ENCODE measurements at places on chromosomes 16 and 17. TPM values are rescaled to one million over a fixed set of nuclear protein-coding genes. Genes with fewer than 3 reads are reported as not detected.
A peak's percentile ranks its signal among the peaks of the same experiment; 100 is the strongest.

DHRS7C gene
- not detected for total RNA-seq

PRSS22 gene
- not detected for total RNA-seq

PHLPP2 gene
- total RNA-seq = 3.1 TPM

HNF1B gene
- total RNA-seq = not detected

ACSM2B gene
- 0.89 TPM for total RNA-seq

BICDL2 gene
- 0.09 TPM for total RNA-seq

EXOSC6 gene
- 29.0 TPM for total RNA-seq

PRR11 gene
- 41.5 TPM for total RNA-seq

TNFSF13 gene
- 0.51 TPM for total RNA-seq

CD300LB gene
- not detected for total RNA-seq

NPIPB4 gene
- 78.6 TPM for total RNA-seq

TAOK1 gene
- 33.1 TPM for total RNA-seq

ACLY gene
- 280 TPM for total RNA-seq

EXOC3L1 gene
- total RNA-seq = not detected

MYH3 gene
- total RNA-seq = 0.35 TPM

- no peak for DNase-seq
Observed at GRCh38 chr17:31321481-31321880, at the start of gene EVI2A. TSS of gene EVI2A (minus strand) at chr17:31321622. CDS start at chr17:31319013, 2,609 bp downstream.

GRCh38 chr17:8947201-8947600, 18.3 kb downstream of the PIK3R5 start:
- DNase-seq = no peak

GRCh38 chr17:51419476-51419875, 159.1 kb downstream of the UTP18 start:
- no peak for DNase-seq

- no peak for DNase-seq
Observed at GRCh38 chr16:11354733-11355574, 9.7 kb downstream of the RMI2 start.

GRCh38 chr16:11716336-11716735, 26.3 kb downstream of the TXNDC11 start:
- DNase-seq = no peak

GRCh38 chr16:19380328-19380727, 37.4 kb upstream of the TMC5 start:
- no peak for DNase-seq

GRCh38 chr17:27078296-27078695, 215.6 kb upstream of the WSB1 start:
- no peak for DNase-seq

- no peak for DNase-seq
Observed at GRCh38 chr17:67431249-67432015, 54.4 kb downstream of the PITPNC1 start.

DNA sequence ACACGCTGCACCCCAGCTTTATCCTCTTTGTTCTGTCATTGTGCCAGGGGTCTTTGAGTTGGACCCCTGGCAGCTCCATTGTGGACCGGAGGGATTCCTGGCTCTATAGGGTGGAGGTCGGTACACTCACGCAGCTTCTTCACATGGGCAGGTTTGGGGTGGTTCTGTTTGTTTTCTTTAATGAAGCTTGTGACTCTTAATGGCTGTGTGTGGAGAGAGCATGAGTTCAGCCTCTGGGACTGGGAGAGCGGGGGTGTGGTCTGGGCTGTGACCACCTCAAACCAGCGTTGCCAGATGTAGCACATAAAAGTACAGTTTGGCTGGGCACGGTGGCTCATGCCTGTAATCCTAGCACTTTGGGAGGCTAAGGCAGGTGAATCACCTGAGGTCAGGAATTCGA, 21.2 kb upstream of the NAGLU start:
- no peak for DNase-seq

DNA sequence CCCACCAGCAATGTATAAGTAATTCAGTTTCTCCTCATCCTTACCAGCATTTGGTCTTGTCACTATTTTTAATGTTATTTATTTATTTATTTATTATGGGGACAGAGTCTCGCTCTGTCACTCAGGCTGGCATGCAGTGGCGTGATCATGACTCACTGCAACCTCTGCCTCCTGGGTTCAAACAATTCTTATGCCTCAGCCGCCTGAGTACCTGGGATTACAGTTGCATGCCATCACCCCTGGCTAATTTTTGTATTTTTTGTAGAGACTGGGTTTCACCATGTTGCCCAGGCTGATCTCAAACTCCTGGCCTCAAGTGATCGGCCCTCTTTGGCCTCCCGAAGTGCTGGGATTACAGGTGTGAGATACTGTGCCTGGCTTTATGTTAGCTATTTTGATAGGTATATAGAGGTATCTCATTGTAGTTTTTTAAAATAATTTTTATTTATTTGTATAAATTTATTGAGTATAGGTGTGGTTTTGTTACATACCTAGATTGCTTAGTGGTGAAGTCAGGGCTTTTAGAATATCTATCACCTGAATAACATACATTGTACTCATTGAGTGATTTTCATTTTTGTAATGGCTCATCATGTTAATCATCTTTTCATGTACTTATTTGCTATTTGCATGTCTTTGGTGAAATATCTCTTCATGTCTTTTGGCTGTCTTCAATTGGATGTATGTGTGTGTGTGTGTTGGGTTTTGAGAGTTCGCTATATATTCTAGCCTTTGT, 53.3 kb downstream of the TANC2 start:
- no peak for DNase-seq

GRCh38 chr17:63136369-63137012, 170.5 kb downstream of the TANC2 start:
- no peak for DNase-seq

GRCh38 chr17:2901582-2901981, 105.3 kb downstream of the RAP1GAP2 start:
- no peak for DNase-seq

DNA sequence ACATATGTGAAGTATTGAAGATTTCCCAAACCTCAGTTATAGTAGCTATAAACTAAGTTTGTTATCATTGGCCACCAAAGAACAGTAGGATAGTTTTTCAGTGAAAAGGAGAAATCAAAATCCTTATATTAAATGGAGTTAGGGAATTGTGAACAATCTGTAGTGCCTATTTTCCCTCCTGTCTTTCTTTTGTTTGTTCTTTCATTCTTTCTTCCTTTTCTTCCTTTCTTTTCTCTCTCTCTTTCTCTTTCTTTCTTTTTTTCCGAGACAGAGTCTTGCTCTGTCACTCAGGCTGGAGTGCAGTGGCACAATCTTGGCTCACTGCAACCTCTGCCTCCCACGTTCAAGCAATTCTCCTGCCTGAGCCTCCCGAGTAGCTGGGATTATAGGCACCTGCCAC, 48.8 kb downstream of the SSH2 start:
- no peak for DNase-seq

DNA sequence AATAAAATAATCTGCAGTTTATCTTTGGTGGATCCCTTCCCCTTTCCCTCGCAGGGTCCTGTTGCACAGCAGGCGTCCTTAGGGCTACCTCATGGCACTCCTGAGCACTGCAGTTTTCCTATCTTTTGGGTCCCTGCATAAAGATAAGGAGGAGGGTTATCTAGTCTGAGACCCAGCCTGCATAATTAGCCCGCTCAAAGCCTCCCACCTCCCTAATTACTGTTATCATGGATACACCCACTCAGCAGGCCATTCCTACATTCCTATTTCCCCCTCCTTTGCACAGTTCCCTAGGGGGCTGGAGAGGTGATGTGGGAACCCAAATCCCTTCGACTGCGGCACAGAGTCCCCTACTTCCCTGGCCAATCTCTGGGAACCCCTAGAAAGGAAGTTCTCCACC, 5.1 kb upstream of the CLUH start:
- DNase-seq = peak; percentile 45

DNA sequence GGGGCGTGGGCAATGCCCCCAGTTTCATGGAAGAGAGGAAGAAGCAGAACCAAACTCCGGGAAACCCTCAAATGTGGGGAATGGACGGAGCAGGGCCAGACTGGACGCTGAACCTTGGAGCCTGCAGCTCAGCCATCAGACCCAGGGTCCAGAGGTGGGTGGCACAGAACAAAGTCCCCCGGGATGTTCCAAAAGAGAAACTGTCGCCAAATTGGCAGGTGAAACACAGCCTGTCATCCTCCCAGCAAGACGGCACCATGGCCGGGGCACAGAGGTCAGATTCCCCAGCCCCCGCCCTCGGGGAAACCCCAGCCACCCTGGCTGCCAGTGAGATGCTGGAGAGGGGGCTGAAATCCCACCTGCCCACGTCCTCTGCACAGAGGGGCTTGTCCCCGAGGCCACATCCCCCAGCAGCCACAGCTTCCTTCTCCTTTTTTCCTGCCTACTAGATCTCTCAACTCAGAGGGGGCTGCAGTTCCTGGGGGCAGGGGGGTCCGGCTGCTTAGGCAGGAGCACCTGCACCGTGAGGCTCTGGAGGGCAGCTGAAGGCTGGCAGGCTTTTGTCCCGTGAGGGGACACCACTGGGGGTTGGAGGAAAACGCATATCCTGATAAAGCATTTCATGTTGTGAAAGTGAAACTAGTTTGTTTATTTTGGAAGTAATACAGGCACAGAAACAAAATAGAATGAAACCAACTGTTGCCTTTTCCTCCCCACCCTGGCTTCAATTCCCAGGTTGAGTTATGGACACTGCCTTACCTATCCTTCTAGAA, 1.2 kb upstream of the SECTM1 start:
- no peak for DNase-seq

GRCh38 chr17:71558901-71559300, 561.9 kb upstream of the SOX9 start:
- no peak for DNase-seq

- DNase-seq = no peak
Observed at GRCh38 chr16:11001611-11002010, 57.2 kb downstream of the CLEC16A start.

GRCh38 chr17:73340093-73340596, 28.3 kb upstream of the CDC42EP4 start:
- no peak for DNase-seq

- DNase-seq = peak; percentile 53
Observed at GRCh38 chr17:5587438-5588032, 3.2 kb upstream of the NLRP1 start.

- no peak for DNase-seq
Observed at GRCh38 chr17:70254735-70255460, 85.6 kb downstream of the KCNJ2 start.

GRCh38 chr17:7550344-7550743, 1.5 kb downstream of the TNFSF12 start:
- no peak for DNase-seq

DNA sequence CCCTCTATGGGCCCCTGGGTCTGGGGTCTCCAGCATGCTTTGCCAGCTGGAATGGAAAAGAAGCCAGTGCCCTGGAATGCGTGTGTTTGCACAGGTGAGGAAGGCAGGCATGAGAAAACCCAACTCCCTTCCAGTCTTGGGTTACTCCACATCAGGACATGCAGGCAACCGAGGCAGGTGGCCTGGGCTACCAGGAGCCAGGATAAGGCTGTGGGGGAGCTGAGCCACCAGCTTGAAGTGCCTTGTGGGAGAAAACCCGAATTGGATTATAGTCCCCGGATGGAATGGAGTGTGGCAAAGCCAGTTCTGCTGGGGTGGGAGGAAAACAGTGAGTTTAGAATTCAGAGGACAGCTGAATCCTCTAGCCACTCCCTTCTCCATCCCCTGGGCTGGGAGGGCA, 7.2 kb downstream of the SRCIN1 start:
- DNase-seq = peak; percentile 91

DNA sequence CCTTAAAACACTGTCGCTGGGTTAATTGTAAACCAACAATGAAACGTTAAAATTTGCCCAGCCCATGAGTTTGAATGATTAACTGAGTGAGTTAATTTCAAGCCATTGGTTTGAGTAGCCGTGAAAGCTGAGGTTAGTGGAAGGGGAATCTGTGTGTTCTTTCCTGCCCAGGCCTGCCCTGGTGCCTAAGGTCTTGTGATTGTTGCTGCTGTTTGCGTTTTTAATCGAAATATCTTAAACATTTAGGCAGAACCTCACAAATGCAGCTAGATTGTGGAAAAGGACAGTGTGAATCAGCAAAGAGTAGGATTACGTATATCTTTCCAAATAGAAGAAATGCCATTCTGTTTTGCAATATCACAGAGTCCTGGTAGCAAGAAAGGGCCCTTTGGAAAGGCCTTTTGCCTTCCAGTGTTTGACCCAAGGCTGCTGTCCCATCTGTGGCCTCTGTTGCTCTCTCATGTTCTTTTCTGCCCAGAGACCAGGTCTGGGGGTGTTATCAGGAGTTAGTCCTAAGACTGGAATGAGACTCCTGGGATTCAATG, 113.8 kb downstream of the MSI2 start:
- DNase-seq = no peak

DNA sequence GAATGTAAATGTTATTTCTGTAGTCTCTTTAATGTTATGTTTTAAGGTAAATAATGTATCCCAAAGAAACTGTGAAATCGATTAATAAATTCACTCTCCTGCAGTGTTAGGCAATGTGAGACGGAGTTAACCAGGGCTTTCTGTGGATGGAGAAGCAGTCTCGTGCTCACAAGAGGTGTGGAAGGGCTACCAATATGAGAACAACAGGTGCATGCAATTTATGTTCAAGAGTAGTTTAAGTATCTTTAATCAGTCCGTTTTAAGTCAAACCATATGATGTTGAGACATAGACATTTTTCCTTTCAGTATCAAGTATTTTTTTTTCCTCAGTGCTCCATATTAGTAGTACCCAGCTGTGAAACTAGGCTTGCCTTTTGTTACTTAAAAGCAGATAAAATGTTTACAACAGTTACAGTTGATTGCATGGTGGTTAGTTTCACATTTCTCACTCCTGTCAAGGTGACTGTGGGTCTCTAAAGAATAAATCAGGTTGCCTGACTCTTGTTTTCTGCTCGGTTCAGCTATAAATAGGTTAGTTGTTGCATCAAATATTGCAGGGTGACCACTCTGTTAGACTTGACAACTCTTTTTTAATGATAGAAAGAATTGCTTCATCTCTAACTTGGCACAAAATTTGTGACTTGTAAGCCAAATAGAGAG, 54.4 kb downstream of the COX10 start:
- DNase-seq = no peak

- no peak for DNase-seq
Observed at GRCh38 chr17:2157675-2158395, 102.9 kb downstream of the HIC1 start.

DNA sequence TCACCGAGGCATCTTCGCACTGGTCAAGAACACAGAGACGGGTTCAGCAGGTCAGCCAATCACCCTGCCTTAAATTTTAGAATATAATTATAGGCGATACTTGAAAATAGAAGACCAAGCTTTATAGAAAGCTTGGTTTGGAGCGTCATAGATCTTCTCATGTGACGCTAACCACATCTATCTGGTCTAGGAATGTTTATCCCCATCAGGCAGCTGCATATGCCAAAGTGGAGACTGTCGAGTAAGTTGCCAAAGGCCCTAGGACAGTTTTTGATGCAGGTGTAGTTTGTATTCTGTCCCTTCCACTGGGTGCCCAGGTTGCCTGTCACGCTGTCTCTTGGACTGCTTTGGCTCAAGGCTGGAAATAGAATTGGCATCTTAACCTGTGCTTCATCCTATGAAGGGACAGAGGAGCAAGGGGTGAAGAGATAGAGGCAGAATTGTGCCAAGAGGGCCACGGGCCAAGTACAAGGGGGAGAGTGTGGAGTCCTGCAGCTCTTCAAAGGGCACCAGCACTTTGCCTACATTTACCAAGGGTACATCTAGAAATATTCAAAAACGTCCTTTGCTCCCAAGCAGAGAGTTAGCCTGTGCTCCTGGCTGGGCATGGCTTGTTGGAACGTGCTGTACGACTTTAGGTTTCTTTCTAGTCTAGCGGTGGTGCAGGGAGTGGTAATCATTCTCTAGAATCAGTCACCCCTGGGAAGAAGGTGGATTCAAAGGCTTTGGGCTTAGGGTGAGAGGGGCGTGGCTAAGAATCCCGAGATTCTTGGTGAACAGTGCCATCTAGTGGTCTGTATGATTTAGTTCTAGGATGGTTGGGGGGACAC, 5.3 kb upstream of the WIPI1 start:
- DNase-seq = peak; percentile 79

GRCh38 chr17:78133971-78134898, 3.7 kb downstream of the TMC8 start:
- DNase-seq = peak; percentile 73

All from K562 (cell line).